ENCODE measurements at places on chromosomes 11 and 22. TPM values are rescaled to one million over a fixed set of nuclear protein-coding genes. Genes with fewer than 3 reads are reported as not detected.
A peak's percentile ranks its signal among the peaks of the same experiment; 100 is the strongest.

TMEM258 gene
- 197 TPM for total RNA-seq

GRCh38 chr11:34135439-34135838, 30.0 kb downstream of the NAT10 start:
- DNase-seq: no peak
- H3K4me1 ChIP-seq: no peaks in the 10 kb centered on the region
- H3K27me3 ChIP-seq: no peaks in the 10 kb centered on the region
- H3K4me3 ChIP-seq: no peak overlapping the region
- H3K27ac ChIP-seq: no peak overlapping the region
- peaks cover 2% of the 10 kb centered on the region for H3K36me3 ChIP-seq

PDXP gene
- total RNA-seq: 24.1 TPM

GRCh38 chr11:73197348-73197747, 20.7 kb upstream of the P2RY2 start:
- H3K4me3 ChIP-seq: no peak overlapping the region
- H3K4me1 ChIP-seq: peaks cover 94% of the 10 kb centered on the region
- H3K27ac ChIP-seq: no peak overlapping the region
- no peaks in the 10 kb centered on the region for H3K36me3 ChIP-seq
- DNase-seq: no peak
- H3K27me3 ChIP-seq: no peaks in the 10 kb centered on the region

GRCh38 chr11:124863137-124863825, 2.0 kb upstream of the ROBO3 start:
- H3K36me3 ChIP-seq: no peaks in the 10 kb centered on the region
- H3K27me3 ChIP-seq: peaks cover 16% of the 10 kb centered on the region
- H3K27ac ChIP-seq: no peak overlapping the region

ADAMTS15 gene
- 0.20 TPM for total RNA-seq

OR51B6 gene
- not detected for total RNA-seq

DNA sequence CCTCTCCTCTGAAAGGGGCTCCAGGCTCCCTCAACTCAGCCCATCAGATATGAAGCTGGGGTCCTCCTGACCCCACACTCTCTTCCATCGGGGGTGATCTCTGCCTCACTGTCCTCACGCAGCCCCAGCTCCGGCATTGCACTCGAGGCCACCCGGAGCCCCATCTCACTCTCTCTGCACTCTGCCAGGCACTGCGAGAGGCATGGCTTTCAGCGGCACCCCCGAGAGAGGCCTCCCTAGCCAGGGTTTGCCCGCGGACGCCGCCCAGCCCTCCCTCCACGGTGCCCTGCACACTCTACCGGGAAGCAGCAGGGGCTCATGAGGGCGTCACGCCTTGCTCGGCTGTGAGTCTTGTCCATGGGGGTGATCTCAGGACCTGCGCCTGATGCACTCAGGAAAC, 436.2 kb downstream of the BRD1 start:
- no peak overlapping the region for H3K4me3 ChIP-seq
- H3K27ac ChIP-seq: no peak overlapping the region

GRCh38 chr22:23383491-23384361, 196.4 kb downstream of the IGLL1 start:
- peaks cover 6% of the 10 kb centered on the region for H3K4me1 ChIP-seq
- no peak overlapping the region for H3K4me3 ChIP-seq
- DNase-seq: no peak
- no peaks in the 10 kb centered on the region for H3K27me3 ChIP-seq
- no peaks in the 10 kb centered on the region for H3K36me3 ChIP-seq

- H3K27ac ChIP-seq: no peak overlapping the region
- DNase-seq: no peak
- H3K27me3 ChIP-seq: no peaks in the 10 kb centered on the region
- peaks cover 5% of the 10 kb centered on the region for H3K36me3 ChIP-seq
Measured at GRCh38 chr11:121572571-121573059, 119.8 kb upstream of the SORL1-AS1 start.

RASD2 gene
- total RNA-seq: 0.09 TPM

GRCh38 chr11:134498326-134499139, 86.5 kb upstream of the B3GAT1 start:
- DNase-seq: peak; percentile 22
- no peak overlapping the region for H3K27ac ChIP-seq
- H3K4me1 ChIP-seq: no peaks in the 10 kb centered on the region

OSBPL5 gene
- 4.9 TPM for total RNA-seq

- no peaks in the 10 kb centered on the region for H3K36me3 ChIP-seq
- no peak for DNase-seq
- peak overlapping the region; percentile 12 for H3K27ac ChIP-seq
- H3K4me1 ChIP-seq: peaks cover 9% of the 10 kb centered on the region
Measured at GRCh38 chr11:34978236-34979191, 62.1 kb downstream of the PDHX start.

LMNTD2 gene
- total RNA-seq: 11.9 TPM

OR5B21 gene
- total RNA-seq: not detected

DNA sequence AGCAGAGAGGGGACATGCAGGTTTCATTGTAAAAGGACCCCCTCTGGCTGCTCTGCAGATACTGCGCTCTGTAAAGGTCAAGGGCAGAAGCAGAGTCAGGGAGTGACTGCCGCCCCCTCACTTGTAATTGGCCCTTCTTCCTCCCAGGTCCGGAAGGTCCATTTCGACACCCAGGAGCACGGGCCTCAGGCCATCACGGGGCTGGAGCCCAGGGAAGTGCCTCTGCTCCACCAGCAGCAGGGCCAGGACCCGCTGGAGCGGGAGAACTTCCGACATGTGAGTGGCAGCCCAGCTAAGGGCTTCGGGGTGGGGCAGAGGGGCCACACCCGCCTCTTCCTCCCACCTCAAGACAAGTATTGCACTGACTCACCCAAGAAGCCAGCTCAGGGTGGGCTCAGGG, 24.0 kb upstream of the LRRC10B start:
- no peaks in the 10 kb centered on the region for H3K36me3 ChIP-seq
- H3K27ac ChIP-seq: no peak overlapping the region
- no peak for DNase-seq
- peaks cover 12% of the 10 kb centered on the region for H3K4me1 ChIP-seq

LRRN4CL gene
- total RNA-seq: 0.64 TPM

AP2A2 gene
- total RNA-seq: 122 TPM

APOA4 gene
- 1.8 TPM for total RNA-seq

GRCh38 chr11:16434036-16434435, 77.7 kb upstream of the SOX6 start:
- no peak for DNase-seq
- no peak overlapping the region for H3K4me3 ChIP-seq
- H3K36me3 ChIP-seq: no peaks in the 10 kb centered on the region
- peaks cover 11% of the 10 kb centered on the region for H3K4me1 ChIP-seq
- H3K27me3 ChIP-seq: no peaks in the 10 kb centered on the region
- H3K27ac ChIP-seq: peak overlapping the region; percentile 60

DENND6B gene
- 3.4 TPM for total RNA-seq

DNA sequence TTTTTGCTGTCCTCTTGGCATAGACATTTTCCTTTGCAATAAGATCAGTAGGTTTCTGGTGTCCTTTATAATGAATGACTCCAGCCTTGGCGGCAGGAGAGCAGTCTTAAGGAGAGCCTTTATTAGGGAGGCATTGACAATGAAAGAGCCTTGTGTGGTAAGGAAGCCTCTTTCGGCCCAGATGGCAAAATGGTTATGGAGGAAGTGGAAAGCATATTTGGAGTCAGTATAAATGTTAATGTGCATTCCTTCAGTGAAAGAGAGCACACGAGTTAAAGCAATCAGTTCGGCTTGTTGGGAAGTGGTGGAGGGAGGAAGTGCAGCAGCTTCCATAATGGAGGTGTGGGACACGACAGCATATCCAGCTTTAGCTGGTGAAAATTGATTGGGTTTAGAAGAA, 18.1 kb upstream of the ANO1 start:
- H3K27ac ChIP-seq: no peak overlapping the region
- H3K36me3 ChIP-seq: no peaks in the 10 kb centered on the region
- H3K27me3 ChIP-seq: no peaks in the 10 kb centered on the region
- H3K4me1 ChIP-seq: peaks cover 39% of the 10 kb centered on the region

DNA sequence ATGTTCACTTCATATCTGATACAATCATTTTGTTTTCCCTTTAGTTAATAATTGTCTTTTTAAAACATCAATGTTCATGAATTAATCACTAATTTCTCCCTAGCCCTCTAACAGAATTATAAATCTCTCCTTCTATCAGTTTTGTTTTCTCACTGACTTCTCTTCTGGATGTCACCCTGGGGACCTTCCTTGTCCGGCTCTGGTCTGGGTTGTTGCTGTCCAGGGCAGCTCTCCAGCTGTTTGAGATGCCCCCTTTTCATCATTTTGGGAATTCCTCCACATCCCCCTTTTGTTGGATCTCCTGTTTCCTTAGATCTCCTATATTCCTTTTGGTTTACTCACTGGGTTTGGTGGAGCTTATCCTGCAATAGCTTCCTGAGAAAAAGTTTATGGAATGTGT, 35.6 kb upstream of the PSMA1 start:
- H3K36me3 ChIP-seq: no peaks in the 10 kb centered on the region
- no peaks in the 10 kb centered on the region for H3K4me1 ChIP-seq
- H3K27ac ChIP-seq: peak overlapping the region; percentile 16
- DNase-seq: no peak

GLB1L3 gene
- total RNA-seq: not detected

GRCh38 chr22:26172389-26172990, 3.2 kb downstream of the SEZ6L start:
- H3K27ac ChIP-seq: no peak overlapping the region
- peak; percentile 67 for DNase-seq
- no peaks in the 10 kb centered on the region for H3K36me3 ChIP-seq
- H3K4me1 ChIP-seq: no peaks in the 10 kb centered on the region
- H3K4me3 ChIP-seq: no peak overlapping the region
- H3K27me3 ChIP-seq: no peaks in the 10 kb centered on the region

CLMP gene
- 58.9 TPM for total RNA-seq

DNA sequence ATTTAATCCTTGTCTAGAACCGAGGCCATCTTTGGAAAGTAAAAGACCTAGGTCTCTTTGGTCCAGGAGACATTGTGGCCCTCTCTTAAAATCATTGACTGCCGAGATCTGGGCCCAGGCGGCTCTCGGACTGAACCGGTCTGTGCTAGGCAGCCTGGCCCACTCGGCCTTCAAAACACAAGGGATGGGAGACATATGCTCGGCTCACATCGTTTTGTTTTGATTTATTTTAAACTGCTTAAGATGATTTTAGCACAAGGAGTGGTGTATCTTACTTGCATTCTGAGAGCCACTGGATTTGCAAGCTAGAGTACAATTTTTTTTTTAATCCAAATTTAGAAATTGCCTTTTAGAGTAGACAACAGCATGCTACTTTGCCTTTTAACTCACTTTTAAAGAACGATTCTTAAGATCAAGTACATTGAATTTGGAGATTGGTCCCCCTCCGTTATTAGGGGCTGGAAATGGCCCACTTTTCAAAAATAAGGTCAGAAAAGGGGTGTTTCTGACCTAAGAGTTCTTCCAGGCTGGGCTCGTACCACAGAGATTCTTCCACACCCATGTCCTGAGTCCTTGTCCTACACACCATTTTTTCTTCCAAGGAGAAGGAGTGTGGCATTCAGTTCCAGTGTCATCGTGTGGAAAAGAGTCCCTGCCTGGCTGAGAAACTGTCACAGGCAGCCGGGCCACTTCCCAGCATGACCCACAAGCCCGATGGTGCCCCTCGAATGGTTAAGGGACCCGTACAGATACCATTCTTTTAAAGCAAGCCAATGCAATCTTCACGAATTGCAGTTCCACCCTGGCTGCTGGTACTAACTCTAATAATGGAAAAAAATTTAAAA, 80.5 kb upstream of the WNT7B start:
- DNase-seq: peak; percentile 2
- H3K4me1 ChIP-seq: no peaks in the 10 kb centered on the region
- H3K36me3 ChIP-seq: no peaks in the 10 kb centered on the region
- no peak overlapping the region for H3K27ac ChIP-seq
- H3K4me3 ChIP-seq: no peak overlapping the region

DNA sequence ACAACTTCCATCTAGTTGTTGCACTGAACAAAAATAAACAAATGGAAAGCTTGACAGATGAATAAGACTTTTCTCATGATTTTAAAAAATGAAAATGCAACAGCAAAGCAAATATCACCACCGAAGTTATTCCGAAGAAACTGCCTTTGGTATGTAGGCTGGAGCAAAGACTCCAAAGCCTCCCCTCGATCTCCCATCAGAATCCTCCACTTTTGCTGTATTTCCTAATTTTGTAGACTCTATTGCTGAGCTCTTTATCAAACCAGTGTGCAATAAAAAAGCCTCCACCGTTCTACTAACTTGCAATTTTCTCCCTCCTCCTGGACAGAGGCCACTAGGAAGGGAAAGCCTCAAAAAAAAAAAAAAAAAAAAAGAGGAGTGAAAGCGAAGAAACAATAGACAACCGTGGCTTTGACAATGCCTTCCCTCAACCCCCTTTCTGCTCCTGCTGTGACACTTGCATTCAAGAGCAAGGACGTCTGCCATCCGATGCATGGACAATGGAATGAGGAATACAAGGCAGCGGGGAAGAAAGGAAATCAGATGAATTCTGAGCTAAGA, 190.9 kb upstream of the BLID start:
- no peak overlapping the region for H3K4me3 ChIP-seq
- no peaks in the 10 kb centered on the region for H3K36me3 ChIP-seq
- no peak overlapping the region for H3K27ac ChIP-seq

- no peak overlapping the region for H3K27ac ChIP-seq
- H3K27me3 ChIP-seq: no peaks in the 10 kb centered on the region
- DNase-seq: no peak
- H3K36me3 ChIP-seq: no peaks in the 10 kb centered on the region
Measured at GRCh38 chr11:78341841-78342240, 75.8 kb downstream of the GAB2 start.

GRCh38 chr11:1219834-1220815, 2.7 kb upstream of the MUC5B start:
- no peak for DNase-seq
- no peaks in the 10 kb centered on the region for H3K4me1 ChIP-seq
- H3K4me3 ChIP-seq: no peak overlapping the region
- no peak overlapping the region for H3K27ac ChIP-seq
- H3K27me3 ChIP-seq: no peaks in the 10 kb centered on the region

GRCh38 chr11:2662024-2662312, 37.8 kb downstream of the KCNQ1OT1 start:
- no peak for DNase-seq
- peaks cover 10% of the 10 kb centered on the region for H3K36me3 ChIP-seq
- H3K27ac ChIP-seq: no peak overlapping the region
- no peaks in the 10 kb centered on the region for H3K4me1 ChIP-seq
- H3K27me3 ChIP-seq: no peaks in the 10 kb centered on the region
- H3K4me3 ChIP-seq: no peak overlapping the region

- no peak overlapping the region for H3K4me3 ChIP-seq
- H3K27me3 ChIP-seq: no peaks in the 10 kb centered on the region
- H3K4me1 ChIP-seq: no peaks in the 10 kb centered on the region
- no peak overlapping the region for H3K27ac ChIP-seq
Measured at GRCh38 chr11:121777056-121777455, 324.3 kb upstream of the SORL1-AS1 start.

GRCh38 chr11:128731041-128731663, 37.3 kb downstream of the FLI1 start:
- peaks cover 19% of the 10 kb centered on the region for H3K4me1 ChIP-seq
- no peak overlapping the region for H3K27ac ChIP-seq
- DNase-seq: no peak
- H3K27me3 ChIP-seq: no peaks in the 10 kb centered on the region
- H3K4me3 ChIP-seq: no peak overlapping the region

TAGLN gene
- 303 TPM for total RNA-seq

OR51E2 gene
- not detected for total RNA-seq

OR52N4 gene
- total RNA-seq: not detected

GRCh38 chr22:49627217-49628181, 200.2 kb downstream of the BRD1 start:
- H3K4me1 ChIP-seq: no peaks in the 10 kb centered on the region
- no peaks in the 10 kb centered on the region for H3K36me3 ChIP-seq
- no peak overlapping the region for H3K4me3 ChIP-seq

- no peak for DNase-seq
- no peak overlapping the region for H3K4me3 ChIP-seq
- H3K36me3 ChIP-seq: no peaks in the 10 kb centered on the region
- H3K4me1 ChIP-seq: no peaks in the 10 kb centered on the region
Measured at GRCh38 chr11:70448983-70449567, 50.7 kb downstream of the CTTN start.

- H3K27ac ChIP-seq: no peak overlapping the region
- no peaks in the 10 kb centered on the region for H3K27me3 ChIP-seq
- H3K4me3 ChIP-seq: no peak overlapping the region
- H3K36me3 ChIP-seq: peaks cover under 1% of the 10 kb centered on the region
Measured at GRCh38 chr11:14270690-14271542, 88.1 kb downstream of the RRAS2 start.
